ENCODE measurements at places on chromosomes 5 and 9. TPM values are rescaled to one million over a fixed set of nuclear protein-coding genes. Genes with fewer than 3 reads are reported as not detected.
A peak's percentile ranks its signal among the peaks of the same experiment; 100 is the strongest.

DNA sequence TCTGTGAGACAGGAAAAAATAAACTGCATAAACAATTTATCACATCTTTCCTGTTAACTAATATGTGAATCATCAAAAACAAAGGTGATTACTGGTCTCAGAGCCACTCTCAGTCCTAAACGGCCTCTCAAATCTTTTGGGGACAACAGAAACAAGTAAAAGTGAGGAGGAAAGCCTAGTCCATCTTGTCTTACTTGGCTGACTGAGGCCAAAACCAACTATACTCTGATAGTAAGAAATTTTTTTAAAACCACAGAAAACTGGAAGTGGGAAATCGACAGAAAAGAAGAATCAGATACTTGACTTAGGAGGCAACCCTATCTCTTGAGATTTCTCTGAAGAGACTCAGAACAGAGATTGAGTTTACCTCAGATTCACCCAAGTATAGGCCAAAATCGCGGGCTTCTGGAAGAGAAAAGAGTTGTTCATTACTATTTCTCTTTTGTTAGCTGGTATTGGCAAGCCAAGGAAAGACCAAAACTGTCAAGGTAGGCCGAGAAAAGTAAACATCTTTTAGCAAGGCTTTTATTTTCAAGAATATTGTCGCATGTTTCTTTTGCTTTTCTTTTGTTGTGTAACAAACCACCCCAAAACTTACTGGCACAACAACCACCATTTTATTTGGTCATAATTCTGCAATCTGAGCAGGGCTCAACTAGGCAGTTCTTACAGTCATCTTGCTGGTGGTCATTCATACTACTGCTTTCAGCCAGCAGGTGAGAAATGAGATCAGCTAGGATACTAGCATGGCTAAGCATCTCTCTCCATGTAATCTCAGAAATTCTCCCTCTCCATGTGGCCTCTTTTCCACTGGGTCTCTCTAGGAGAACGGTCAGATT, 46.1 kb downstream of the RFX3 start:
- no peak for DNase-seq

DNA sequence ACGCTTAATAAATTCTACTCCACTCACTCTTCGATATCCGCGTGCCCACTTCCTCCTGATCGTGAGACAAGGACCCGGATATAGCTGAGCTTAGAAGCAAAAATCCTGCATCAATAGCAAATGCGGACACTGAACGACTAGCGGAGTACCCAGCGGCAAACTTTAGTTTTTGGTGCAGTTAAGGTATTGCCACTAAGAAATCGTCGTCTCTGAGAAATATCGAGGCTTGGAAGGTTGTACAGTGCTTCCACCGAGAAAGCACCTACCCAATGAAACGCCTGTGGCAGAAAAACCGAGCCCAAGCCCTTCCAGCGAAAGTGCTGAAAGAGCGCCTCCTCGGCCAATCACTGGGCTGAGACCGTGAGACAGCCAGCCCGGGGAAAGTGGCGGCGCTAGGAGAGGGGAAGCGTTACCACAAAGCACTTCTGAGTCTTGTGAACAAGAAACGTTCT, 32.2 kb downstream of the ANXA2R start:
- no peak for DNase-seq

DNA sequence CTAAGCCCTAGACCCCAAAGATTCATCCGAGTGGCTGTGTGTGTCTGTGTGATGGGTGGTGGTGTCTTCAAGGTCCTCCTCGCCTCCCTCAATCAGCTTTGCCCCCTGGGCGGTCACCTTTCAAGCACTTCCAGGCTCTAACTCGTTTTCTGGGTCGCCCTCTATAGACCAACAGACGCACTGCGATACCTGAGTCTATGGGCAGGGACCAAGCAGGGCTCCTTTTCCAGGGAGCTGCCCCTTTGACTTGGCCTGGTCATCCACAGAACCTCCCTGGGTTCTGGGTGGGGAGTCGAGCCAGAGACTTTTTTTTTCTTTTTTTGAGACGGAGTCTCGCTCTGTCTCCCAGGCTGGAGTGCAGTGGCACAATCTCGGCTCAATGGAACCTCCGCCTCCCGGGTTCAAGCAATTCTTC, 1.1 kb downstream of the SLC27A4 start:
- peak; percentile 45 for DNase-seq

DNA sequence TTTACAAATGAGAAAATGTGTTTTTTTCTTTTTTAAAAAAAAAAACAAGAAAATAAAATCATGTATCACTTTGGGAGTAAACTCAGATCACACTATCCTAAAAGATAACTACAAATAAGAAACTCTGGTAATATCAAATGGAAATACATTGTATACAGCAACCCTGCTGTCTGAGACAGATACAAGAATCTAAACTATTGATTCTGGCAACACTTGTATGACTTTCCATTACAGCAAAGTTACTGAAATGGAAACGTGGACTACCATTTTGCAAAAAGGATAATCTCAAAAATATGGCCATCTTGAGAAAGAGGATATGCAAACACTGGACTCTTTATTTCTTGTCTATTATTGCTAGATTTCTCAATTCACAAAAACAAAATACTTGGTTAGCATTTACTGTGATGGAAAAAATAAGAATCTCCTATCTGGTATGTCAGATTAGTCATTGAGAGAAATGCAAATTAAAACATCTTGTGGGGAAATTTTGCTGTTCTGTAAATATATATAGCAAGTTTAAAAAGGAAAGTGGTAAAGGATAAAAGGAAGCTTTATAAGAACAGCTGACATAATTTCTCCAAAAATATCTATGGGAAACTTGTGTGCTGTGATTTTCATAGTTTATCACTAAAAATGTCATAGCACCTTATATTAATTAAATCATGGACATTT, 112.9 kb upstream of the FER start:
- no peak for DNase-seq

DNA sequence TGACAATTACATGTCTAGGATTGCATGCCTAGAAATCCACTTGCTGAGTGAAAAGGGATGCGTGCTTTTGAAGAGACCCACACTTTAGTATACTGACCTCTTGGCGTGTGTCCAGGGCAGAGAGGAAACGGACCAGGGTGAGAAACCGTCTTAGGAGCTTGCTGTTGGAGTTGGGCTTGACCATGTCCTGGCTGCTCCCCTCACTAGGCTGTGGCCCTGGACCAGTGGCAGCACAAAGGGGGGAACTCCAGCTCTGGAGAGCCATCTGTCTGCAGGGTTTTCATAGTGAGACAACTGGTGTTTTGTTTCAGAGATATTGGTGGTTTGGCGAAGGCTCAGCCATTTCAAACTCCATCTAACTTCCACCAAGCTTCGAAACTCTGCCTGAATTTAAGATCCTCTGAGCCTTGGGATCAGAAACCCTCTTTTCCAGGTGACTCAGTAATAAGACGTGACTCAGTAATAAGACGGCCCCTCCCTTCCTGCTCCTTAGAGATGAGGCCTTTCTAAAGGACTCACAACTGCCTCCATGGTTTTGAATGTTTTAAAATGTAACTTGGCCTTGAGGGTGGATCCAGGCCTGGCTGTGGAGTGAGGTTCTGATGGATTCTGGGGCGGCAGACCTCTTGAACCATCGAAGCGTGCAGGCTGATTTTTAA, 165.8 kb downstream of the MELK start:
- DNase-seq = no peak

DNA sequence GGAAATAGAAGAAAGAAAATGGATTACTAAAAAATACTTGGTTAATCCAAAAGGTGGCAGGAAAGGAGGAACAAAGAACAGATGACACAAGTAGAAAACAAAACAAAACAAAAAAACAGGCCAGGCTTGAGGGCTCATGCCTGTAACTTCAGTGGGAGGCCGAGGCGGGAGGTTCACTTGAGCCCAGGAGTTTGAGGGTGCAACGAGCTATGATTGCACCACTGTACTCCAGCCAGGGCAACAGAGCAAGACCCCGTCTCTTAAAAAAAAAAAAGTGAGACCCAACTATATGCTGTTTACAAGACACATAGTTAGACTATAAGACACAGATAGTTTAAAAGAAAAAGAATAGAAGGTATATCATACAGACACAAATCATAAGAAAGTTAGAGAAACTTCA, 59.5 kb downstream of the AK8 start:
- no peak for DNase-seq

DNA sequence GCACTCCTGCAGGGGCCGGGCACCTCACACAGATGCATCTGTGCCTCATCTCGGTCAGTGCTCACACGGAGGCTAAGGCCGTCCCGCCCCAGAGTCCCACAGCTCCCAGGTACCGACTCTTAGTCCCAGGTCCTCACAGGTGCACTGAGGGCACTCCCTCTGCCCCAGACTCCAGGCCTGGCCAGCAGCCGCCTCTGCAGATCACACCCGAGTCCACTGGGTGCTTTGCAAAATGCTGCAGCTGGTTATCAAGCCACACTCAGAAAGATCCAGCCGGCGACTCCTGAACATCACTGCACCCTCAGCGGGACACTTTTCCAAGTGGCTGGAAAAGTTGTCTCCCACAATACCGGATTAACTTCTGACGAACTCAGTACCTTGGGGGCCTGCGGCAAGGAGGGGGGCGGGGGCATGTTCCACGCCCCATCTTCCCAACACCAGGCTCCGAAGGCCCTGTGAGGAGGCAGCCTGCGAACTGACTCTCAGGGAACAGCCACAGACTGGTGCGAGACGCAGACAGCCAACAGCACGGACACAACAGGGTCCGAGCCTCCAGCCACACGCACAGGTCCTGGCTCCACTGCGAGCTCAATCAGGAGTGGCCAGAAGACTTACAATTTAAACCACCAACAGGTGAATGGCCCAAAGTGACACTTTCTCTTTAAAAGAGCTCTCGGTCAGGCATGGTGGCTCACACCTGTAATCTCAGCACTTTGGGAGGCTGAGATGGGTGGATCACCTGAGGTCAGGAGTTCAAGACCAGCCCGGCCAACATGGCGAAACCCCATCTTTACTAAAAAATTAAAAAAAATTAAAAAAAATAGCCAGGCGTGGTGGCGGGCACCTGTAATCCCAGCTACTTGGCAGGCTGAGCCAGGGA, 4.0 kb downstream of the BRD3 start:
- DNase-seq = no peak

GRCh38 chr9:129725795-129726251, 27.0 kb downstream of the PTGES start:
- no peak for DNase-seq

- DNase-seq = no peak
Observed at GRCh38 chr5:146813346-146814157, 65.0 kb downstream of the PPP2R2B start.

- DNase-seq = no peak
Observed at GRCh38 chr5:66884564-66885243, 288.5 kb downstream of the MAST4 start.

GRCh38 chr5:108654051-108654450, 93.6 kb upstream of the FER start:
- DNase-seq = no peak

DNA sequence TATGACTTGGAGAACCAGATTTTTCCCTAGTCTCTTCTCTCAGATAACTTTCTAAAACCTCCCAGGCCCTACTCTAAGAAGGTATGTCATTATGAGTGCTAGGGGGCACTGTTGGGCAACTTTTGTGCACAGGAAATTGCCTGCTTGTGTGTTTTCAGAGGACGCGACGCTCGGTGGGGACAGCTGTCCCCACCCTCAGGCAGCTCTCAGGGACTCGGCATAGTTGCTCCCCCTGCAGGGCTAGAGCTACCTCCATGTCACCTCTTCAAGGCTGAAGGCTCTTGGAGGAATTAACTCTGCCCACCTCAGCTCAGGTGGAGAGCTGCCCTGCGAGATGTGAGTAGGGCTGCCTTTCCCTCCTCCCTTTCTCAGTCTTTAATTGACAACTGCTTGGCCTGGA, 10.2 kb upstream of the TIFAB start:
- no peak for DNase-seq

- no peak for DNase-seq
Observed at GRCh38 chr9:136685216-136685615, 2.0 kb downstream of the AGPAT2 start.

Gene SLC34A3
- not detected for total RNA-seq

Gene WWC1
- 0.96 TPM for total RNA-seq

Gene C5orf24
- 33.4 TPM for total RNA-seq

Gene MCC
- total RNA-seq = 29.4 TPM

Gene PCDHA10
- 6.4 TPM for total RNA-seq

Gene RNF183
- 0.98 TPM for total RNA-seq

Data from breast epithelium (tissue), 4 donors.